ENCODE measurements at places on chromosomes 2 and 18. TPM values are rescaled to one million over a fixed set of nuclear protein-coding genes. Genes with fewer than 3 reads are reported as not detected.

Gene ABHD1
- 0.31 TPM for total RNA-seq

Gene CCDC68
- not detected for total RNA-seq

Gene KIF1A
- 60.0 TPM for total RNA-seq

Gene TFPI
- total RNA-seq, result 161 TPM

Gene DCDC2C
- total RNA-seq, result not detected

Gene SETBP1
- total RNA-seq, result 28.8 TPM

Gene L3MBTL4
- total RNA-seq, result 0.41 TPM

Gene HSBP1L1
- total RNA-seq, result 0.99 TPM

Gene MGAT5
- 27.6 TPM for total RNA-seq

Gene DSC1
- total RNA-seq, result not detected

Gene FIGN
- total RNA-seq, result 11.8 TPM

Gene ABHD3
- total RNA-seq, result 6.8 TPM

Gene ALPI
- not detected for total RNA-seq

Gene CLEC4F
- not detected for total RNA-seq

Gene KHK
- total RNA-seq, result 1.3 TPM

Gene VSNL1
- total RNA-seq, result not detected

Gene SLC20A1
- total RNA-seq, result 94.5 TPM

Gene STEAP3
- 46.6 TPM for total RNA-seq

Gene KCNE4
- 22.3 TPM for total RNA-seq

Gene SMAD2
- 122 TPM for total RNA-seq

Gene EVA1A
- 27.3 TPM for total RNA-seq

Gene C2orf66
- total RNA-seq, result not detected

Gene SH3BP4
- 51.9 TPM for total RNA-seq

Gene IRS1
- total RNA-seq, result 12.4 TPM

Gene TSPYL6
- not detected for total RNA-seq

Gene ATG9A
- total RNA-seq, result 75.5 TPM

Gene CD226
- total RNA-seq, result 0.82 TPM

Gene ANKRD30B
- total RNA-seq, result not detected

Gene CNGA3
- not detected for total RNA-seq

Gene RGPD3
- total RNA-seq, result not detected

Gene IFIH1
- total RNA-seq, result 4.2 TPM

Gene SPDYA
- 3.4 TPM for total RNA-seq

Gene QPCT
- total RNA-seq, result 1.2 TPM

Gene ACTG2
- 173 TPM for total RNA-seq

Gene ZNF512
- total RNA-seq, result 29.5 TPM

Gene GREB1L
- total RNA-seq, result 2.3 TPM

Gene IL1RN
- total RNA-seq, result not detected

Gene IL1B
- total RNA-seq, result not detected

Gene LCT
- total RNA-seq, result not detected

Gene MGAT4A
- 2.1 TPM for total RNA-seq

Gene PRSS56
- not detected for total RNA-seq

Gene ANKRD30BL
- total RNA-seq, result not detected
